ENCODE measurements at places on chromosomes 16 and 17.

GRCh38 chr16:84312783-84313382 is 18.2 kb downstream of the WFDC1 start:
- DNase-seq = no peak

DNA sequence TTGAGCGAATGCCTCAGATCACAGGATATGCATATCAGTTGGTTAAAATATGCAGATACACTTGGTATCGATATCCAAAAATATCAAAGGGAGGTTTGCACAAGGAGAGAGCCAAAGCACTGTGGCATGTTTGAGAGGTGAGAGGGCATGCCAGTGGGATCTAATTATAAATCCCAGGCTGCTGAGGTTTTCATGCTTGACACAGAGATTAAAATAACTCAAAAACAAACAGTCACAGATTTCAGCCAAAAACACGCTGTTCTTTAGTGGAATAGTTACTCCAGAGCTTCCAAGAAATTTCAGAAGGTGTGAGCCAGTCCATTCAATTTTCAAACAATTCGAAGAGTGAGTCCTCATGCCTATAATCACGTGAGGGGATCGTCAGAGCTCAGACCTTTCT is 477.9 kb downstream of the SOX9 start:
- DNase-seq = no peak

DNA sequence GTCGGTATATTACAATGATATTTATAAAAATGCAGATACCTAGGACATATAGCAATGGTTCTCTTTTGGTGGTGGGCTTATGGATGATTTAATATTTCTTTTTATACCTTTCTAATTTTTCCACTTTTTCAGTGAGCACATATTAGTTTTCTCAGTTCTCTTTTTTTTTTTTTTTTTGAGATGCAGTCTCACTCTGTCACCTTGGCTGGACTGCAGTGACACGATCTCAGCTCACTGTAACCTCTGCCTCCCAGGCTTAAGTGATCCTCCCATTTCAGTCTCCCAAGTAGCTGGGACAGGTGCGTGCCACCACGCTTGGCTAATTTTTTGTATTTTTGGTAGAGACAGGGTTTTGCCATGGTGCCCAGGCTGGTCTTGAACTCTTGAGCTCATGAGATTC is 15.1 kb downstream of the MAP3K14 start:
- no peak for DNase-seq

- no peak for DNase-seq
Observed at GRCh38 chr17:74565126-74565525, 2.2 kb downstream of the CD300H start.

DNA sequence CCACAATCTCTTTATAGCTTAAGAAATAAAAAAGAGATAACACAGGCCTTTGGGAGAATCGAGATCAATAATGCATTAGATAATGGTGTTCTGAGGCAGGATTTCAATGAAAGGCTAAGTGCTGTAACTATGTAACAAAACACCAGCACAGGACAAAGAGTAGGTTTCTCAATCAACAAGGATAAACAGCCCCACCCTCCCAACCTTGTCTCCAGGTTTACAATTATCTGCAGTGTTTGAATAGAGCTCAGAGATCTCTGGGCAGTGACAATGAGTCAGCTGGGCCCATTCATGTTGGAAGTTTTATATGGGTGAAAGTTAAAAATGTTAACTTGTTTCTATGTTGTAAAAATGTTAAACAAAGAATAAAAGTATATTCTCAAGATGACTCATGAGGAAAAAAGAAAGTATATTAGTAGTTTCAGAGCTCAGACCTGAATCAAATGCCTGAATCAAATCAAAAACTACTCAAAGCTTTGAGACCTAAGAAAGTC is 17.0 kb upstream of the KRT20 start:
- no peak for DNase-seq

GRCh38 chr17:45687594-45687993 is 96.5 kb upstream of the CRHR1 start:
- no peak for DNase-seq

DNA sequence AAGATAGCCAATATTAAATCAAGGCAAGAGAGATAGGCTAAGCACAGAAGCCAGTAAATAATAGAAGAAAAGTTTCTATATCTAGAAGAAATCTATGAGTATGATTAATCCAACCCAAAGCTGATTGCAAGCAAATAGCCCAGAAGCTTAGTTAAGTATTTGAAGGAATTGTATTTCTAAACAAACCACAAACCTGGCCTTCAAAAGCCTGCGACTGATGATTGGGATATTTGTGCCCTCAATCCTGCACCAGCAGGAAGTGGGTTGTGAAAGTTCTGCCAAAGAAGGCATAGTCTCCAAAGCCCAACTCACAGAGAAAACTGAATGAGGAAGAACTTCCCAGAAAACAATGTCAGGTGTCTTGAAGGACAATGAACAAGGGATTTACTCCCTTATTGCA is 114.5 kb upstream of the C17orf78 start:
- peak; percentile 28 for DNase-seq

GRCh38 chr17:3798273-3799180 is 2.5 kb downstream of the ITGAE start:
- DNase-seq = no peak

DNA sequence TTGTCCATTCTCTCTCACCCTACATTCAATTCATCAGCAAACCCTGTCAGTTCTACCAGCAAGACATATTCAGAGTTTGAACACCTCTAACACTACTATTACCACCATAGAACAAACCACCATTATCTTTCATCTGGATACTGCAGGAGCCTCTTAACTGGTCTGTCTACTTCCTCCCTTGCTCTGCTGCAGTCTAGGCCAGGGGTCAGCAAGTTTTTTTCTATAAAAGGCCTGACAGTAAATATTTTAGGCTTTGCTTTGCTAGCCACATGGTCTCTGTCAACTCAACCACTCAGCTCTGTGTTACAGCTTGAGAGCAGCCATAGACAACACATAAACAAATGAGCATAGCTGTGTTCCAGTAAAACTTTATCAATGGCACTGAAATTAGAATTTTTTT is 13.8 kb downstream of the KCTD19 start:
- no peak for DNase-seq
